ENCODE measurements at places on chromosomes 16 and 17. TPM values are rescaled to one million over a fixed set of nuclear protein-coding genes. Genes with fewer than 3 reads are reported as not detected.

Gene TEKT1
- not detected for total RNA-seq

Gene ATMIN
- total RNA-seq = 64.5 TPM

Gene DNAI2
- not detected for total RNA-seq

DNA sequence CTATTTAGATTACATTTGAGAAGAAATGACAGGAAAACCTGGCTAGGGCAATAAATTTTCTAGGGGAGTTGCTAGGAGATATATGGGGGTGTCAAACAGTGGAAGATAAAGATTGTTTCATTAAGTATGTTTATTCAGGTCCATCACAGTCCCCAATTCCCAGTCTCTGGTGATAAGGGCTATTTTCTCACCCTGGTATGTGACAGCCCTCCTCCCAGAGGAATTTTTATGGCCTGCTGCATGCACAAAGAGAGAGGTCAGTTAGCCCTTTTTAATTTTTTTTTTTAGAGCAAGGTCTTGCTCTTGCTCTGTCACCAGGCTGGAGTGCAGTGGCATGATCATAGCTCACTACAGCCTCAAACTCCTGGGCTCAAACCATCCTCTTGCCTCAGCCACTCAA is 53.6 kb upstream of the ATF7IP2 start:
- DNase-seq = no peak

DNA sequence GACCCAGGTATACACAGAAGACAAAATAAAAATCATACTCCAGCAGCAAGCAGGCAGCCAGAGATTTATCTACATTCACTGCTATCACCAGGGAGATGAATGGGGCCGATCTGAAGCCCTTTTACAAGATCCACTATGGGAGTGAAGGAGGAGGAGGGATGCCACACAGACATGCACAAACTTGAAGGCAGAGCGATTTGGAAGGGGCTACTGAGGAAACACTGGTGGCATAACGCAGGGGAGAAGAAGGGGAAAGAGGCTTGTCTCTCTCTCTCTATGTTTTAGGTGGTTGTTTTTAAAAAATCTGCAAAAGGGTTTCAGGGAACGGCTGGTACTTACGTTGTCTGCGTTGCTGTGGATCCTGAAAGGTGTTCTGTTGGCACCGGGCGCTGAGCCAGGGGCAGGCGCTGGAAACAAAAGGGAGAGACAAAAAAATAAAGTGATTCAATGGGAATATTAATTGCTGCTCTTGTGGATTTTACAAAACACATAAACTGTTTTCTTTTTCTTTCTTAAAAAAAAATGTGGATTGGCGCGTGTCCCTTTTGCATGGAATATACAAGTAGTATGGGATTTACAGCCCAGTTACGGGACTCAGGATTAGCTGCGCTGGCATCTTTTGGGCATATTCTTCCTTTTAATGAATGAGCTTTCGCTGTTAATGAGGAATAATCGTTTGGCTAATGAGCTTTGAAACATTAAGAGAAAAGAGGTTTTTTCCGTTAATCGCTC is 255.3 kb upstream of the PMFBP1 start:
- DNase-seq = no peak

DNA sequence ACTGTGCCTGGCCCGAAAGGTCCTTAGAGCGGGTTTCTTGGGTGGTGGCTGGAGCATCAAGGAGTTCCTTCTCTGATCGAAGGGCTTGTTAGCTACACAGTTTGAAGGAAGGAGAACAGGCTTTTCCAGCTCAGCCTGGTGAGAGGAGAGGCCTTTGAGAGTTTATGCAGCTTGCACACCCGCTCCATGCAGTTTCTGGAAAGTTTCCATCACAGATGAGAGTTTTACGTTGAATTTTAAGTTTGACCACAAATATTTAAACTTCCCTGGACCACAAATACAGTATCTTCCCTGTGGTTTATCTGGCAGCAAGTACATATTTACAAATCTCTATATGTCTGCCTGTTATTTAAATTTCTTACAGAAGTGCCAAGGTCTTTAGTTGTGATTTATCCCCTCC is 56.8 kb downstream of the HIC1 start:
- DNase-seq = no peak

DNA sequence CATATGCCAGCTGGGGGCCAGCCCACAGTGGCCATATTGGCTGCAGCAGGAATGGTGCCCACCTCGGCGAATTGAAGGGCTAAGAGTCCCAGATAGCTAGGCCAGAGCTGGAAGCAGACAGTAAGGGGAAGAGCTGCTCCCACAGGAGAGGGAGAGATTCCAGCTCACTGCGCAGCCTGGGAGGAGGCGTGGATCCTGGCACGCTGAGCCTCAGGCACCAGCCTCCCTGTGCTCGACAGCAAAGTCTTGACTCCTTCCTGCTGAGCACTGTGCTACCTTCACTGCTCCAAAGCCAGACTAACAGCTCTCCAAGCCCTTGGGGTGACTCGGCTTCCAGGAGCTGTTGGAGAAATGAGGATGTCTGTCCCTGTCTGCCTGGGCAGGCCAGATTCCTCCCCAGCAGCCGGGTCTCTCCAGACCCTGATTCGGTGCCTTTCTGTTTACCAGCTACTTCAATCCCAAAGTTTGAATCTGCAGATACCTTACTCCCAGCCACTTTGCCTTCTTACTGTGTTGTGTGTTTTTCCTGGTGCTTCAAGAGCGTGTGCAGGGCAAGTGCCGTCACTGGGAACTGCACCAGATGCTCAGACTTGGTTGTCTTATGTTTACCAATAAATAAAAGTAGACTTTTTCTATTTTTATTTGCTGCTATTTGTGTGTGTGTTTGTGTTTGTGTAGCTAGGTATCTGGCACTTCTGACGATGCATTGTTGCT is 9.1 kb downstream of the CBX2 start:
- peak; percentile 72 for DNase-seq

DNA sequence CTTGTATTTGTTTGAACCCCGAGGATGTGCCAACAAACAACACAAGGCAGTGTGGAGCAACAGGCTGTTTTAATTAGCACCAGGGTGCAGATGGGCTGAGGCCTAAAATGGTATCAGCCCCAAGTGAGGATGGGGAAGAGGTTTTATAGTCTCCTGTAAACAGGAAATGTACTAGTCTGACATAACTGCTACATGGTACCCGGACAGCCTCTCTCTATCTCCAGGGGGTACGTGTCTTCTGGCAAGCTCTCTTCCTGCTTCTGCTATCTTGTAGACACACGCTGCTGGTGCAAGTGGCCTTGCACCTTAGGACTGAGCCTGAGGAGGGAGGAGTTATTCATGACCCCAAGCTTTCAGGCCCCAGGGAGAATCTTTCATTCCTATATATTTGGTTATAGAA is 2451.0 kb downstream of the TP53TG3F start:
- DNase-seq = peak; percentile 38

GRCh38 chr17:33904476-33904875 is 350.6 kb upstream of the CCL2 start:
- no peak for DNase-seq

DNA sequence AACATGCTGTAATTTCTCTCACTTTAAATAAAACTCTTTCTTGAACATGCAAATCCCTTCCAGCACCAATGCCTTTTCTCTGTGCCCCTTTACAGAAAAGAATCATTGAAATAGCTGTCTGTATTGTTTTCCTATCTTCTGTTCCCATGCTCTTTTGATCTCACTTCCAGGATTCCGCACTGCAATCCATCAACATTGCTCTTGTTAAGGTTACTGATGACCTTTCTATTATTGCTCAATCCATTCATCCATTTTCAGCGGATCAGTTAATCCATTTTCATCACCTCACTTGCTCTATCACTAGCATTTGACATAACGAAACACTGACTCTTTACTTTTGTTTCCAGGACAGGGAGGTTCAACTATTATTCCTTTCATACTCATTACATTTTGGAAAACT is 130.5 kb downstream of the ABCA8 start:
- no peak for DNase-seq

- DNase-seq = no peak
Observed at GRCh38 chr17:55822028-55822427, 71.2 kb downstream of the PCTP start.

GRCh38 chr17:51118330-51119195 is 2.1 kb downstream of the SPAG9 start:
- no peak for DNase-seq

GRCh38 chr17:76360461-76360860 is 6.7 kb upstream of the PRPSAP1 start:
- DNase-seq = peak; percentile 65

- peak; percentile 76 for DNase-seq
Observed at GRCh38 chr17:80956321-80957190, 35.1 kb upstream of the CHMP6 start.

GRCh38 chr17:17568772-17569195 is 22.7 kb downstream of the PEMT start:
- DNase-seq = peak; percentile 98

DNA sequence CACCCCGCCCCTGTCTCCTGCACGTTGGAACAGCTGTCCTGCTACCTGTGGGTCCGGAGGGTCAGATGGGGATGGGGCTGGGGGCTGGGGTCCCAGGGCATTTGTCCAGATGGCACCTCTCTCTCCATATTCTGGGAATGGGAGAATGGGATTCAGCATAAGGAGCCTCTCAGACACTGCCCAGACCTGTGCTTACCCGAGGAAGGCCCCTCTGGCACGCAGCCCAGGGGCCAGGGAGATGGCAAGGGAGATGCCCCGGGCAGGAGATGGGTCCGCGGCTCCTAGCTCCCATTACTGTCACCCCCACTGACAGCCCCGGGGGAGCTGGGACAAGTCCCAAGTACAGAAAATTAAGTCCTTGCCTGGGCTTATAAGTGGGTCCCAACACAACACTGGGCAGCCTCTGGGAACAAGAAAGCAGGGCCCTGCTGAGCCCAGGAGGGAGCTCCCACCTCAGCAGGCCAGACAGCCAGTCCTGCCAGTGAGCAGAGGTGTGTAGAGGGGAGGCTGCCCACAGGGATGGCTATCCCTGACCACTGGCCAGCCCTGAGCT is 1.8 kb downstream of the VASN start:
- peak; percentile 93 for DNase-seq

GRCh38 chr17:81245024-81245664 is 6.0 kb downstream of the NDUFAF8 start:
- DNase-seq = peak; percentile 98

DNA sequence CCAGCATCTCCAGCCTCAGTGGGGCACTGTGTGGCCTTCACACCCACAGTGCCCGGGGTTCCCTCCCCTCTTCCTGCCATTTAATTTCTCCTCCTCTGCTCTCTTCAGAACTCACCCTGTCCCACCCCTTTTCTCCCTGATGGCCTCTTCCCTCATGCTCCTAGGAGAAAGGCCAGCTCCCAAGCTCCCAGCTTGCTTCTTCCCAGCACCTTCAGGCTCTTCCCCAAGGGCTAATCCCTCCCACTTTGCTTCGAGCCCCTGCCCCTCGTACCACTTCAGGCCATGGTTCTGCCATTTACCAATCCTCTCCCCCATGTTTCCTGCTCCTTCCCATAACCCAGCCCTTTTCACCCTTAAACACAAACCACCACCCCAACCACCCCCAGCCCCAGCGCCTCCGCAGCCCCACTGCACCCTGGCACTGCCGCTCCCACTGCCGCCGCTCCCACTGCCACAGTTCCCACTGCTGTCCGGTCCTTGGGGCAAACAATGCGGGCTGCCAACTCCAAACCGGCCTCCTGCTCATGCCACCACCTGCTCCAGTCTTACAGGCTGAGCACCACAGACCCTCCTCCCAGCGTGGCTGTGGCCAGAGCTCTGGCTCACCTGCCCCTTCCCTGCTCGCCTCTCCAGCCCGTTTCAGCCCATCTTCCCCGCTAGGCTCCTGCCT is 28.6 kb downstream of the ADAM11 start:
- peak; percentile 37 for DNase-seq

DNA sequence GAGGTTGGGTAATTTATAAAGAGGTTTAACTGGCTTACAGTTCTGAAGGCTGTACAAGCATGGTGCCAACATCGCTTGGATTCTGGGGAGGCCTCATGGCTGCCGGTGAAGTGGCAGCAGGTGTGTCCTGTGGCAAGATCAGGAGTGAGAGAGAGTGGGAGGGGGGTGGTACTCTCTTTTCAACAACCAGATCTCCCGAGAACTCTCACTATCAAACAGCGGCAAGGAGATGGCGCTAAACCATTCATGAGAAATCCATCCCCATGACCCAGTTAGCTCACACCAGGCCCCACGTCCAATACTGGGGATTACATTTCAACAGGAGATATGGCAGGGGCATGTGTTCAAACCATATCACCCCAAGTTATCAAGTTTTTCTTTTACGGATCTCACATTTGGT is 44.0 kb upstream of the CBX4 start:
- no peak for DNase-seq

DNA sequence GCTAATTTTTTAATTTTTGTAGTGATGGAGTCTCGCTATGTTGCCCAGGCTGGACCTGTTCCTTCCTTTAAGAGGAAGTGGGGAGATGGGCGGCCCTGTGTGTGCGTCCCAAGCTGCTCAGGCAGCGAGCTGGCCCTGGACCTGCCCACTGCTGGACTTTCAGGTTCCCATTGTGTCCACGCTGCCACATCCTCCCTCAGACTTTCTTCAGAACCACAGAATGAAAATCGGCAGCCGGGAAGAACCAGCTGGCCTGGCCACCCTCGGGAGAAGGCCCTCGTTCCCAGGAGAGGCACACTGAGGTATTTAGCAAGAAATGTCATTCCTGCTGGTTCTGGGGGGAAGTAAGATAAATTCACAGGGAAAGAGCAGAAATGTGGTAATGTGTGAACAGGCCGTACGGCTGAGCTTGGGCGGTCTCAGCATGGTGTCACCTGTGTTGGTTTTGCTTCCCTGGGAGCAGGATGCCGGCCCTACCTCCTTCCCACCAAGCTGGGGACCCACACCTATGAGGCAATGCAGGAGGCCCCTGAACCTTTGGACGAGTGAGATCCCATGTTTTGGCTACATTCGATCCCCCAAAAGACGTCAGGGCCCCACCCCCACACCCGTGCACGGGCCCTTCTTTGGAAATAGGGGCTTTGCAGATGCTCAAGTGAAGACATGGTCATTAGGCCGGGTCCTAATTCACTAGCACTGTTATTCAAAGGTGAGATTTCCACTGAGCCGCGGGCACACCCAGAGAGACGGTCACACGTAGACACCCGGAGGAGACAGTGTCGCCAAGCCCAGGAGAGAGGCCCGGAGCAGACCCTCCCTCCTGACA is 35.9 kb upstream of the ZNF469 start:
- peak; percentile 78 for DNase-seq

- DNase-seq = peak; percentile 31
Observed at GRCh38 chr17:42819939-42820535, 4.0 kb downstream of the BECN1 start.
